Activated CD4-positive, alpha-beta T cell treated with anti-CD3 and anti-CD28 coated beads, Interleukin-2, Interleukin-6, amounts not matched to agents 100 ng/mL and 50 ng/mL, durations not matched to agents 16 hours and 8 hours (primary cell): ENCODE measurements at places on chromosomes 12 and 14.

DNA sequence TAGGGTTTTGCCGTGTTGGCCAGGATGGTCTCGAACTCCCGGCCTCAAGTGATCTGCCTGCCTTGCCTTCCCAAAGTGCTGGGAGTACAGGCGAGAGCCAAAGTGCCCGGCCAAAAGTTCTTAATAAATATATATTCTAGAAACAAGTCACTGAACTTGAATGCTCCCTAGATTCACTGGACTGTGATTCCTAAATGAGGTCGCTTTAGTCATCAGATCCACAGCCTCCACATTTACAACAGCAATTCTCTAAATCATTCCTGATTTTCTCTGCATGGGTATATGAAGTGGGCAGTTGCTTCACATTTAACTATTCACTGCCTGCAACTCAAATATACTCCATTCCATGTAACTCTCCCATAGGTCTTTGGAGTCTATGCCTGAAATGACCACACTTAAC, 813.0 kb downstream of the GALC start:
- no peak for DNase-seq

DNA sequence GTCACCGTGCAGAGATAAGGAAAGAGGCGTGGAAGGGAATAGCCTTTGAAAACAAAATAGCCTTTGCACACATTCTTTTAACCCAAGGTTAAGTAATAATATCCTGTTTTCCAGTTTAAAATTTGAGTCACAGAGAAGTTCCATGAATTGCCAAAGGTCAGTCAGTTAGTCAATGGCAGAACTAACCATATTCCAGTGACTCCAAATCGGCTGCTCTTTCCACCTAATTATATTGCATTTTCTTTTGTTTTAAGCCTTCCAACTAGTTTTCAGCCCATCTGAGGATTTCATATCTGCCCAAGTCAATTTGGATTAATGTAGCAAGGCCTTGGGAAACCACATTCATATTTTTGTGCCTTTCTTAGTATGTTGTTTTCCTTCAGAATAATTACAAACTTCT, 373.0 kb downstream of the CCDC91 start:
- no peak for DNase-seq

- no peak for DNase-seq
These were observed 233.4 kb upstream of the SYT10 start for GRCh38 chr12:33672836-33673577.

DNA sequence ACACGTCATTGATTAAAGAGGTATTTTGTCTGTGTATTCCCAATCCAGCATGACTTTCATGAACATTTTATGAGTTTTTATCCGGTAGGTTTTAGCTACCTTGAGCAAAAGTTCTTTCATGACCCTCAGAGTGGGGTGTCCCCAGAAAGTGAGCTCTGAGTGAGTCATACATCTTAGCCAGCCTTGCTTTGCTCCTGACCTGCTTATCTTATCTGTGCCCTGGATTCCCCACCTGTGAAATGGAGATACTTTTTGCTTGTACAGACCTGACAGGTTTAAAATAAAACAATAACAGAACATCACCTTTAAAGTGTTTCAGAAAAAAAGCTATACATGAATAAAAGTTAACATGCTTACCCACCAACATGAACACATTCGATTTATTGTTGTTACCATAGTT, 202.8 kb upstream of the SOX5 start:
- no peak for DNase-seq

DNA sequence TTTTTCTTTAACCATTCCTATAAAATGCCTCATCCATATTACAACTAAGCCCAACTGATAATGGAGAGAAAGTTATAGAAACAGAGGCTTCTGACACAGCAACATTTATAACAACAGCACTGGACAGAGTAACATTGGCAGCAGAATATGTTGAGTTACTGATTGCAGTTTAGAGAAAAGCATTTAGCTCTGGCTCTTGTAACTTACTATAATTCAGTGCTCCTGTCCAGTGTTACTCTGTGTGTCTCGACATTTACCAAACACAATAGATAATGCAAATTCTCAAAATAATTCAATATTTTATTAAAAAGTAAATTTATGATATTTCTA, 356.1 kb downstream of the CEP128 start:
- no peak for DNase-seq
